Stimulated activated CD4-positive, alpha-beta T cell treated with anti-CD3 and anti-CD28 coated beads, Interleukin-12 subunit alpha, Interleukin-12 subunit beta, amount 100 ng/mL, for 24 hours (primary cell): ENCODE measurements at places on chromosomes 6 and 20.

DNA sequence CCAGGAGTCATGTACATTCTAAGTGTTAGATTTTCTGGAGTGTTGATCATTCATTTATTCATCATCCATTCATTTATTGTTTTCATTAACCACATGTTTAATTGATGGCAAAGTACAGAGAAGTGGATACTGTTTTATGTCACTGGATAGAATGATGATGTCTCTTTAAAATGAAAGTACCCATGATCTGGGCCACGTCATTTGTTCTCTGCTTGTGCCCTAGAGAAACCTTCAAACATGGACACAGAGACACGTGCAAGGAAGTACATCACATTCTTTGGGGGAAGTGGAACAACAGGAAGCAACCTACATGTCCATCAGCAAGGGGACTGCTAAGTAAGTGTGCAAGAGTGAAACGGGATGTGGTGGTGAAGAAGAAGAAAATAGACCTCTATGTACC is 75.8 kb upstream of the TSHZ2 start:
- no peak for DNase-seq

GRCh38 chr20:18904192-18904591 is 90.6 kb downstream of the SCP2D1 start:
- DNase-seq, result no peak

DNA sequence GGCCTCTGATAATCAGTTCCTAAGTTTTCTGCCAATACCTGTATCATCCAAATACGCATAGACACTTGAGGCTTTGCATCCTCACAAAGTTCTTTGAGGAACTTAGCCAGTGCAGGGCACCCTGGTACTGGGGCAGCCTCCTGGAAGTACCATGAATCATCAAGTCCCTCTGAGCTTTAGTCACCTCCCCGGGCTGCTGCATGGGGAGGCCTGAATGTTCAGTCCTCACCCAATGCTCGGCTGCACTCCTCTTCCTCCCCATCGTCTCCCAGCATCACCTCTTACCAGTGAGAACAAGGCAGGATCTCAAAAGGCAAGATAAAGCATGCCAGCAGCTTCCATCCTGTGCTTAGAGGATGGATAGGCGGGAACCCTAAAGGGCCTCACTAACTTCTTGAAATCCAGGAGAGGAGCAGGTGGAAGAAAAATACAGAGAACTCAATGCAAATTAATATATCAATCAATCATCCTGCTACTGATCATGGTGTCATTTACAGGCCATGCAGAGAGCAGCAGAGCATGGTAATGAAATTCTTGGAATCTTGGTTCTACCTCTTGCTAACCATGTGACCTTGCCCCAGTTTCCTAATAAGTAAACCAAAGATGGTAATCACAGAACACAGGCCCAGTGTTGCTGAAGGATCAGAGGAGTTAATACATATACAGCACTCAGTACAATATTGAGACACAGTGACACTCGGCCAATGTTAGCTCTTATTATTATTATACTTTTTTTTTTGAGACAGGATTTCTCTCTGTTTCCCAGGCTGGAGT is 4.7 kb upstream of the CCN6 start:
- no peak for DNase-seq

DNA sequence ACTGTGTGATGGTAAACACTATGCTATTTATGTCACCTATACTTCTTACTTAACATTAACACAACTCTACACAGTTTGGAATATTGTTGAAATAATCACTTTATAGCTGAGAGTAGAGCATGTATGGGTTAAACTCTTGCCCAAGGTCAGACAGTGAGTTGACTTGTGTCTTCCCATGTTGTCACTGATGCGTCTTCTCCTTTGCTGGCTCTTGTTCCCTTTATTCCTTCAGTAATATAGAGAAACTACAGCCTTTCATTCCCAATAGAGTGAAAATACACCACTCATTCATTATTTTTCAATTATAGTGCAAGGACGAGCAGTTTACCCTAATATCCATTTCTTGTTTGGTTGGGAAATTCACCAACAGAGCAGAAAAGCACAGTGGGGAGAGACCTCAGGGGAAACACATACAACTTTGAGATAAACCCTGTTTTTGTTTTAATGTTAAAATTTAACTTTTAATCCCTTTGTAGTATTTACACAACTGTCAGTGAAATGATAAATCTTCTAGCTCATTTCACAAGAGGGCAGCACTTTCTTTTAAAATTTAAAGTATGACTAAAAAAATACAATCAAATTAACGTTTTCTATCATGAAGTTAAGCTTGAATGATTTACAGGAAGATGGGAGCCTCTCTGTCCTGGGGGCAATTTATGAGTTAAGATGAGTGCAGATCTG is 363.0 kb downstream of the UTRN start:
- DNase-seq, result no peak

DNA sequence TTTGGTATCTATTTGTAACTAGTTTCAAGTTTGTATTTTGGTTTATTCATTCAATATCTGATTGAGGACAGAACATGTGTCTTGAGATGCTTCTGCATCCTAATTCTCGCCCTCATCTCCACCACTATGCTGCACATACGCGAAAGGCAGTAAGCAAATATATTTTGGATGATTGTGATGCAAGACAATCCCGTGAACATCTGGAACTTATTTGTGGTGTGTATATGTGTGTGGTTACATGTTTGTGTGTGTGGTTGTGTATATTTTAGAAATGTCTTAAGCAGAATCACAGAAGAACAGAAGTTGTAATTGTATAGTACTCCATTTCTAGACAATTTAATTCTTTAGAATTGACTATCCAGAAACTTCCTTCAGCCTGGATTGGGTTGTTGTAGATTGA is 35.1 kb upstream of the RNF144B start:
- DNase-seq, result no peak

DNA sequence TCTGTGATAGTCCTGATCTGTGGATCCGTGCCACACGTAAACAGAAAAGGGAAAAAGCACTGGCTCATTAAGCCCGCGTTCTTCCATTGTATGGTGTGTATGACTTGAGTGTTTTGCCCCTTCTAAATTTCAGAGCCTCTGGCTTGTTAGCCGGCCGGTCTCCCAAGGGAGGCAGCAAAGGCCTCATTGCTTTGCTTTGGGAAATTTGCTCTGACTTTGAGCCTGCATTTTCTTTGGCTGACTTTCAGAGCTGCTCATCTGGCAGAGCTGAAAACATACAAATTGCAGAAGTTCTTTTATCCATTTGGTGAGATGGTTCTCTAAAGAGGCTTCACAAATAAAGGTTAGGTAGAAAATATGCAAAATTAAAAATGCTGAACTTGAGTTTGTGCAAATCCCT is 123.0 kb downstream of the UTRN start:
- DNase-seq, result no peak

- DNase-seq, result no peak
These were observed 77.7 kb downstream of the LINC00237 start for GRCh38 chr20:21028436-21028835.
